CD4-positive, alpha-beta T cell treated with Interleukin-4 for 4 hours (primary cell): ENCODE measurements at places on chromosomes 2 and 18.

DNA sequence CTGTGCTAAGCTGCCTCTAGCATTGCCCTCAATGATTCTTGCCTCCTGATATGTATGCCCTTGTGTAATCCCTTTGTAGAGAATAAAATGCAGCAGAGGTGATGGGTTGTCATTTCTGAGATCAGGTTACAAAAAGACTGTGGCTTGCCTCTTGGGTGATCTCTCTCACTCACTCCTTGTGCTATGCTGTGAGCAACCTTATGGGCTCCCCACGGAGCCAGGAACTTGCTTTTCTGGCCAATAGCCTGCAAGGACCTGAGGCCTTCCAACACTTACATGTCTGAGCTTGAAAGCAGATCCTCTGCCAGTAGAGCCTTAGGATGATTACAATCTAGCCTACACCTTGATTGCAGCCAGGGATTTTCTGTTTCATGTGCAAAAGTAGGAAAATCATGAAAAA, 123.1 kb upstream of the XIRP2 start:
- DNase-seq: no peak

GRCh38 chr2:45210462-45211195, 201.4 kb upstream of the SIX2 start:
- DNase-seq: no peak

- DNase-seq: no peak
Measured at GRCh38 chr2:16216558-16216945, 276.2 kb downstream of the MYCN start.

- DNase-seq: peak; percentile 28
Measured at GRCh38 chr2:29921560-29921915, at the start of gene ALK. Gene ALK, minus strand, starts transcription at chr2:29921586. Its CDS starts 927 bp downstream, at chr2:29920659.
